ACHN (cell line): ENCODE measurements at places on chromosomes 3 and 15.

DNA sequence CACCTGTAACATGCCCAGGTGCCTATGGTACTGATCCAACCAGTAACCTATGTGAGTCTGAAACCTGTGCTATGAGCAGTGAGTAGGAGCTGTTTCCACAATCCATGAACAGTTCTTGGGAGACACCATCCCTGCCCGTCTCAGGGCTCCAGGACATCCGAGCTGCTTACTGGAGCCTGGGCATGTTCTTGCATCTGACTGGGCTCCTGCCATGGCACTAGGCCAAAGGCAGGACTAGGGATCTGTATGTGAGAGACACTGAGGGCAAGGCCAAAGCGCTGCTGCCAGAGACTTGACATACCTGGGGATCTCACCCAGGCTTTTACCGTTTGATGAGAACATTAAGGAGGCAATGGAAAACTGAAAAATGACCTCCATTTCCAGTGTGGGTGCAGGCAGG is 59.8 kb downstream of the WDR76 start:
- no peak for DNase-seq

- no peak for DNase-seq
Measured at GRCh38 chr3:127016043-127016343, 33.1 kb downstream of the PLXNA1 start.

GRCh38 chr3:170740726-170741591 is 129.0 kb downstream of the RPL22L1 start:
- DNase-seq, result no peak

DNA sequence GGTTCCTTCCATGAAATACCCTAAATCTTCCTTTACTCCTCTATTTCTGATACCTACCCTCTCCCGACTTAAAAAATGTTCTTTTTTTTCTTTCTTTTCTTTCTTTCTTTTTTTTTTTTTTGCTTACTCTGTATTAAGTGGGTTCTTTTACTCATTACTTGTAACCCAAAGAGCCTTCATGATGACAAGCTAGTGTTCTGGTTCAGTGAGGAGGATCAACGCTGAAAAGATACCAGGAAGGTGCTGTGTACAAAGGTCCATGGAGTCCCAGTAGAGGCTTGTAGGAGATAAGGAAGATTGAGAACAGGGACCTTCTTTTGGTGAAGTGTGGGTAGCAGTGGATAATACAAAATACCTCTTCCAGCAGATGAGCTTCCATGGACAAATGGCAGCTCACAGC is 63.8 kb upstream of the SLC2A2 start:
- DNase-seq, result no peak

GRCh38 chr3:107846279-107846852 is 244.5 kb downstream of the CD47 start:
- peak; percentile 8 for DNase-seq

GRCh38 chr15:34011481-34011880 is 27.5 kb downstream of the AVEN start:
- no peak for DNase-seq

- no peak for DNase-seq
Measured at GRCh38 chr3:41653571-41654239, 308.2 kb downstream of the ULK4 start.

DNA sequence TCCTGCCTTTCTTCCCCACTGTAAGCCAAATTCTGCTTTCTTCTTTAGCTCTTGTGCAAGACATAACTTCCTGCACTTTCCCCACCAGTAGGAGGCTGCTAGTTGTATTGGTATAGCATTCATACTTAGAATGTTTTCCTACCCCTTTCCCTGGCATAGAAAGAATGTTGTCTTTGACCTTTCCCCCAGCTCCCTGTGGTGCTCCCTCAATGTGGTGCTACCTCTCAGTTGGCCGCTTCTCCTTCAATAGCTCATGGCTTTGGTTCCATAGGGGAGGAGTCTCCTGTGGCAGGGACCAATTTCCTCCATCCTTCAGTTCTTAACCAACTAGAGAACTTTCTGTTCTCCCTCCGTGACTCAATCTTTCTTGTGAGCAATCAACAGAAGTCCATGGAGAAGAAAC is 67.5 kb upstream of the AKAP13 start:
- DNase-seq, result peak; percentile 47

DNA sequence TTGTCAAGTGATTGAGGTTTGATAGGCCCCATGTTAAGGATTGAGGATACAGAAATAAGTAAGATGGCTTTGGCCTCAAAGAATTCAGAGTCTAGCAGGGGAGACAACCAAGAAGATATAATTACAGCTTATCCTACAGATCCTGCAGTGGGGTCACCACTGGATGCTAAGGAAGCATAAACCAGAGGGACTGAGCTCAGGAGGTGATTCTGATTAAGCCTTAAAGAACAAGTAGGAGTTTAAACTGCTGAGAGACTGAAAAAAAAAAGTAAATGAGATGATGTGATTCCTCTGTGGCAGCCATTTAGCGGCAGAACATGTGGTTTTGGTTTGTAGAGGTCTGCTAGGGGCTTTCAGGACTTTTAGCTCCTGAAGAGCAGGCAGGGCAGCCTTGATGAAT is 72.1 kb upstream of the ROPN1 start:
- DNase-seq, result no peak

- DNase-seq, result no peak
Measured at GRCh38 chr3:153061938-153062528, 100.0 kb upstream of the RAP2B start.

GRCh38 chr3:45659661-45660566 is 29.3 kb upstream of the SACM1L start:
- peak; percentile 63 for DNase-seq

DNA sequence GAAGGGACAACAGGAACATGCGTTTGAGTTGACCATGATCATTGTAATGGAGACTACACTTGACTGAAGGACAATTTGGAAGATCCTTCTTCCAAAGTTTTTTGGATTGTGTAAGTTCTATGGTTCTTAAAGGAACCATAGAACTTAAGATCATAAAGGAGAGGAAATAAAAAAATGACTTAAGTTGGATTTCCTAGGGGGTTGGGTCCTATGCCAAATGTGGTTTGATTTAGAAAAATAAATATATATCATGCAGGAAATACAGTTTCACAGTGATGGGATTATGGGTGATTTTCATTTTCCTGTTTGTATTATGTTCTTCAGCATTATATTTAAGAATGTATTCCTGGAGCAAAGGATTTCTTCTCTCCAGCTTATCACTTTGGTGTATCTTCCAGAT is 305.5 kb upstream of the DPH6 start:
- no peak for DNase-seq

GRCh38 chr15:59312205-59312604 is 60.5 kb downstream of the MYO1E start:
- no peak for DNase-seq
